Activated naive CD8-positive, alpha-beta T cell treated with anti-CD3 and anti-CD28 coated beads for 36 hours (primary cell): ENCODE measurements at places on chromosomes 16 and 17.

GRCh38 chr17:54256401-54256929 lies 433.7 kb downstream of the KIF2B start:
- no peak for DNase-seq

- no peak for DNase-seq
These were observed 4.1 kb downstream of the MRPS7 start for GRCh38 chr17:75265614-75266315.

DNA sequence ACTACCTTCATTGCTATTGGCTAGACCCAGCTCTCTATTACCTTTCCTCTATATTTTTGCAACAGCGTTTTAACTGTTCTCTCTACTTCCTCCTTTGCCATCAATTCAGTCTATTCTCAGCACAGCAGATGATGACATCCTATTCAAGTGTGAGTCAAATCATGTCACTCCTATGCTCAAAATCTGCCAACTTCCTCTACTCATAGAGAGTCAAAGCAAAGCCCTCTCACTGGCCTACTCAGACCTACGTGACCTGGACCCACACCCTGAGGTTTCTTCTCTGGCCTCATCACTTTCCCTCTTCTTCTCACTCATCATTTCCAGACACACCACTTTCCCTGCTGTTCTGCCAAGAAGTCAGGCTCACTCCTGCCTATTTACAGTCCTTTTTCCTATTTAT lies 289.0 kb upstream of the AXIN2 start:
- no peak for DNase-seq

GRCh38 chr17:7775051-7775450 lies 57.5 kb downstream of the DNAH2 start:
- DNase-seq: no peak

DNA sequence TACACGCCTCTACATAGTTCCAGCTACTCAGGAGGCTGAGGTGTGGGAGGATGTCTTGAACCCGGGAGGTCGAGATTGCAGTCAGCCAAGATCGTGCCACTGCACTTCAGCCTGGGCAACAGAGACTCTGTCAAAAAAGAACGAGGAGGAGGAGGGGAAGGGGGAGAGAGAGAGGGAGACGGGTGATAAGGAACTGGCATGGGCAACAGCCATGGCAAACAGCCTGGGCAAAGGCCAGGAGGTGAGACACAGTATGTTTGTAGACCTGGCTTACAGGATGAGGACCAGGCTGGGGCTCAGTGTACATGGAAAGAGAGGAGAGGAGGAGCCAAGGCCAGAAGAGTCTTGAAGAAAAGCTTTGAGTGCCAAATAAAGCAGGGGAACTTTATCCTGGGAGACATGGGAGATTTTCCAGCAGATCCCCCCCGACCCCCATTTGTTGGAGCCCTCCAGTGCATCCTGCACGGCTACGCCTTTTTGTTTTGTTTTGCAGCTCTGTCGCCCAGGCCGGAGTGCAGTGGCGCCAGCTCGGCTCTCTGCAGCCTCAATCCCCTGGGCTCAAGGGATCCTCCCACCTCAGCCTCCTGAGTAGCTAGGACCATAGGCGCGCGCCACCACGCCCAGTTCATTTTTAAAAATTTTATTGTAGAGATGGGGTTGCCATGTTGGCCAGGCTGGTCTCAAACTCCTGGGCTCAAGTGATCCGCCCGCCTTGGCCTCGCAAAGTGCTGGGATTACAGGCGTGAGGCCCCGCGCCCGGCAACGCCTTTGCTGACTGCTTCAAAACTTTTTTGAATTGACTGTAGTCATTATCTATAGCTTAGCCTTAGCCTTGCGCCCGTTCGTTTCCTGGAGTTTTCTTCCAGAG lies 1.3 kb upstream of the ALKBH5 start:
- peak; percentile 6 for DNase-seq

DNA sequence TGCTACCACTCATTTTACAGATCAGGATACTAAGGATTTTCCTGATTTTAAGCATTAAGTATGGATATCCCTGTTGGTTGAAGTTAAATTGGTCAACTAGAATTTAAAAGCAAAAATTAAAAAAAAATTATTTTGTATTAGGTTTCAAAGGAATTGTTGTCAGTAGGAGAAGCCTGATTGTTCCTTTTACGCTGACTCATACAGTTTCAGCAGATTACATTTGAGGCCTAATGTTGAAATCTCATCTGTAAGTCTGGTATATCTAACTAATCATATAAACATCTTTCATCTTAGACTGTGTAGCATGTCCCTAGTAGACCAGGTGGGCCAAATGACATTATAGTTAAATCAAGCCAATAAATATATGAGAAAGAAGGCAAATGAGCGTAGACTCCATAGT lies 83.5 kb downstream of the FTO start:
- DNase-seq: no peak

DNA sequence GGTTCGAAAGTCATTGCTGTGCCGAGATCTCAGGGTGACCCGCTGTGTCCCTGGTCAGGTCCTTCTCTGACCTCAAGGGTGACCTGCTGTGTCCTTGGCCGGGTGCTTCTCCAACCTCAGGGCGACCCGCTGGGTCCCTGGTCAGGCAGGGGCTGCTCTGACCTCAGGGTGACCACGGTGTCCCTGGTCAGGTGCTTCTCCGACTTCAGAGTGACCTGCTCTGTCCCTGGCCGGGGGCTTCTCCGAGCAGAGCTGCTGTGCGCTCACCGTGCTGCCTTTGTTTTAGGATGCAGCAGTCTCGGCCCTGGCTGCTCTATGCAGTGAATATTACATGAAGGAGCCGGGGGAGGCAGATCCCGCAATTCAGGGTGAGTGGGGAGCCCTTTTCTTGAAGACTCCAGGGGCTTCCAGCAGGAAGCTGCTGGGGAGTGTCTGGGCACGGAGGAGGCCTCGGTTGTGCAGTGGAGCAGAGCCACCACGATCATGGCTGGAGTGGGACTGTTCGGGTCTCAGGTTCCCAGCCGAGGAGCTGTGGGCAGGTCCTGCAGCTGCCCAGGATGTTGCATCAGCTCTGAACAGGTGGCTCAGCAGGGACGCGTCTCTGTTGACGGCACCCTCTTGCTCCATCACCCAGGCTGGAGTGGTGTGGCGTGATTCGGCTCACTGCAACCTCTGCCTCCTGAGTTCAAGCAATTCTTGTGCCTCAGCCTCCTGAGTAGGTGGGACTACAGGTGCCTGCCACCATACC lies 83.7 kb upstream of the ZNF750 start:
- no peak for DNase-seq

DNA sequence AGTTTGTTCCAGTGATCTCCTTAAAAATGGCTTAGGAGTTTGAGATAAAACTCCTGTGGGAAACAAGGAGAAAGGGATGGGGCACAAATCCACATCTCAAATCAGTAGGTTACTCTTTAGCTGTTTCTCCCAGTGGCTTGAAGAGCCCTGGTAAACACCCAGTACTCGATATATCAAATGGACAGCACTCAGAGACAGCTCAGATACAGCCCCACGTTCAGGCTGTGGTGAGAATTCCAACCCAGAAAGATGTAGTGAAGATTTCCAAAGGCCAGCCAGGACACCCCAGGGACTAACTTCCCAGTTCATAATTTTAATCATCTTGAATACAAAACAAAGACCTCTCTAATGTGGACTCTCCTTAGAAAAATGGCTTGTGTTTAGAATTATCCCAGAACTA lies 6.4 kb upstream of the VEZF1 start:
- DNase-seq: no peak

GRCh38 chr17:9324864-9325263 lies 250.8 kb downstream of the STX8 start:
- no peak for DNase-seq

GRCh38 chr17:38415250-38416194 lies 12.7 kb upstream of the ARHGAP23 start:
- DNase-seq: peak; percentile 63

DNA sequence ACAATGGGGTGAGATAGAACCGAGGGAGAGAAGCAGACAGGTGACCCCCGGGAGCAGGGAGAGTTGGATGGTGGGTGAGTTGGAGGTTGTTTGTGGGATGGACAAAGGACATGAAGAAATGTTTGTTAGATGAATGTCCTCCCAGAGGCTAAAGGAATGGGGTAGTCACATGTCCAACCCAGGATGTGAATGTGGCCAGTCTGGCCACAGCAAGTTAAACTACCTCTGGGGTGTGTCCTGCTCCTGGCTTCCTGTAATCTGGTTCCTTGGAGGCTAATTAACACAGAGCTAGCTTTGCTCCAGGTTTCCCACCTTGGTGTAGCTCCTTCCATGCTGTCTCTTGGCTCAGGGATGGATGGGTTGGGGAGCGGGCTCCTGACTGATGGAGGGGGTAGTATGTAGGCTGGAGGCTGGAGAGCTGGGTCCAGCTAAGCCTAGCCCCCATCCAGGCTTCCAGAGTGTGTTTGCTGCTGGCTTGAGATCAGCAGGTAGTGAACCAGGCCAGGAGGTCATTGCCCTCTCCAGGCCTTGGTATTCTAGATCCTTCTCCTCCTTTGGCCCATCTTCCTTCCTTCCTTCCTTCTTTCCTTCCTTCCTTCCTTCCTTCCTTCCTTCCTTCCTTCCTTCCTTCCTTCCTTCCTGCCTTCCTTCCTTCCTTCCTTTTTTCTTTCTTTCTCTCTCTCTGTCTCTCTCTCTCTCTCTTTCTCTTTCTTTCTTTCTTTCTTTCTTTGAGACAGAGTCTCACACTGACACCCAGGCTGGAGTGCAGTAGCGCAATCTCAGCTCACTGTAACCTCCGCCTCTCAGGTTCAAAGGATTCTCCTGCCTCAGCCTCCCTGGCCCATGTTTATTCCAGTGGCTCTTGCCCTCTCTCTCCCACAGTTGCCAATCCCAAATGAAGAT lies 28.0 kb upstream of the UBE2G1 start:
- no peak for DNase-seq

DNA sequence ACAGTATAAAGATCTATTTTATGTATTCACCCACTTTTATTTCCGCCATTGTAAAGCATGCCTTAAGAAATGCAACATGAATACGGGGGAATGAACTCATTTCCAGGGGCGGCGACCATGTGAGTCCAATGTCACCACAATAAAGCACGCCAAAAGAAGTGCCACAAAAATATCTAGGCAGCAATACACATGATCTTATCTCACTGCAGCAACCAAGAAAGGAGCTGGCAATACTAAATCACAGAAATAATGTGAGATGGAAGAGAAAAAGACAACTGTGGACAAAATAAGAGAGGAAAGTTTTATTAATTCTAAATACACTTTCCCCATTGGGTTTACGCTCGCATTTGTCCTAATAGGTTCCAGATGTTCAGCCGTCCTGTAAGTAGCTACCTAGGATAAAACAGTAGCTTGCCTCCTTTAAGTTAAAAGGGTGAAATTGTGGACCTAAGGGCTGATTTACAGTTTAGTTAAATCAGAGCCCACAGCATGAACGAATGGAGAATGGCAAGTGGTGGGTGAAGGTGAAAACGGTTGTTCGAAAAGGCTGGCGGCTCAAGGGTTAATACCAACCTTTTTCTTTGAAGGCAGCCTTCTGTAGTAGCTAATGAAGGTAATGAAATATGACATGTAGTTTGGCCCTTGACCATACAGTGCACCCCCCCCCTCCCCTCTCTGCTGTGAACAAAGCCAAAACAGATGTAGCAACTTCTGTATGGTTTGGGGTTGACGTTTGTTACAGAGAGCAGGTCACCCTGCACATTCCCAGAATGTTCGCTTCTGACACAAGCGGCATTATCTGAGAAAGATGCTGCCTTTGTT lies 504.2 kb upstream of the PSMD7 start:
- no peak for DNase-seq

- no peak for DNase-seq
These were observed 5.8 kb downstream of the RNF40 start for GRCh38 chr16:30767767-30768465.

DNA sequence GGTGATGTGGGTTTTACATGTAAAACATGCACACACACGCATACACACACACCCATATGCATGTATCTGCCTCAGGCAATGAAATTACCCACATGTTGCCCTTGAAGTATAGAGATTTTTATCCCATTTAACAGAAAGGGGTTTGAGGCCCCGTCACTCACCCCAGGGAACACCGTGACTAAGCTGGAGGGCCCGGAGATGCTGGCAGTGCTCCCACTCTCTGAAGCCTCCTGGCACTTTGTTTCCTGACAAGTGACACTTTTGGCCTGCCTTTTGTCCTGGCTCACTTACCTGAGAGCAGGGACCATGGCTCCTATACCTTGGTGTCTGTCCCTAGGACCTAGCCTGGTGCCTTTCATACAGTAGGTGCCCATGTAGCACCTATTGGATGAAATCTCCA lies 50.0 kb upstream of the TNRC6C start:
- no peak for DNase-seq

- DNase-seq: peak; percentile 89
These were observed at the start of gene YPEL2 for GRCh38 chr17:59331129-59331928. TSS of gene YPEL2 (plus strand) at chr17:59331655. CDS start at chr17:59353410, 21,755 bp downstream.

DNA sequence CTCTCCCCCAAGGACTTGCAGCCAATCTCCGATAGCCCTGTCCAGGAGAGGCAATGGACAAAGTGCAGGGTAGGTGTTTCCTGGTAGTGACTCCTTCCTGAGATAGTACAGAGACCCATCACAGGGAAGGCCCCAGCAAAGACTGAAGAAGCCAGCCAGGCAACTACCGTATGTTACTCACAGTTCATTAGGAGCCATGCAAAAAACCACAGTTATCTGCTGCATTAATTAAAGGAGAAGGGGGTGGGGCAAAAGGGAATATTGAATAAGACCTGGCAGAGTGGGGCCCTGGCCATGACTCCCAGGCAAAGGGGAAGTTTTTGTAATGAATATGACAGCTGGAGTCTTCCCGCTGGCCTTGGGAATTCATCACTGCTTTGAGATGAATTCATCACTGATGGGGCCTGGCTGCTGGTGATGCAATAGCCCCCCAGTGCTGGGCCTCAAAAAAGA lies 2.5 kb upstream of the SLC13A2 start:
- DNase-seq: no peak

- no peak for DNase-seq
These were observed 116.6 kb downstream of the SPECC1 start for GRCh38 chr17:20125724-20126123.

- DNase-seq: no peak
These were observed 39.4 kb upstream of the B4GALNT2 start for GRCh38 chr17:49093131-49093530.

- DNase-seq: no peak
These were observed 5.1 kb upstream of the SETD6 start for GRCh38 chr16:58510097-58510775.

GRCh38 chr16:57151369-57151768 lies 34.5 kb downstream of the PSME3IP1 start:
- DNase-seq: no peak

DNA sequence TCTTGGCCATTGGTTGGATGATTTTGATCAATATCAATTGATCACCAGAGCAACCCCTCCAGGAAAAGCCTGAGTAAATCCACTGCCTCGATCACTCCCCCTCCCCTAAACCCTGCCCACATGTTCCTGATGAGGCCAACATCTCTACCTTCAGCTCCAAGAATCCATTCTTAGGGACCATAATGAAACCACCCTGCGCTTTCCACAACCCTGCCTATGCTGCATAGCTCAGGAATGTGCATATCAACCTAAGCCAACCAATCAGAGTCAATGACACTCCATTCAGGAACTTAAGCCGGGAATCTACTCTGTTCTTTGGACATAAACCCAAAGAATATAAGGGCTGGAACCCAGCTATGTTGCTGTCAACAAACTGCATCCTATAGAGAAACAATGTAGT lies 86.3 kb downstream of the MYH11 start:
- no peak for DNase-seq
